Stimulated activated CD8-positive, alpha-beta memory T cell treated with anti-CD3 and anti-CD28 coated beads, Interleukin-12 subunit alpha, Interleukin-12 subunit beta, amount 100 ng/mL, for 1 hour (primary cell): ENCODE measurements at places on chromosomes 2 and 18.

GRCh38 chr2:12493031-12493513, 223.7 kb upstream of the TRIB2 start:
- no peak for DNase-seq

DNA sequence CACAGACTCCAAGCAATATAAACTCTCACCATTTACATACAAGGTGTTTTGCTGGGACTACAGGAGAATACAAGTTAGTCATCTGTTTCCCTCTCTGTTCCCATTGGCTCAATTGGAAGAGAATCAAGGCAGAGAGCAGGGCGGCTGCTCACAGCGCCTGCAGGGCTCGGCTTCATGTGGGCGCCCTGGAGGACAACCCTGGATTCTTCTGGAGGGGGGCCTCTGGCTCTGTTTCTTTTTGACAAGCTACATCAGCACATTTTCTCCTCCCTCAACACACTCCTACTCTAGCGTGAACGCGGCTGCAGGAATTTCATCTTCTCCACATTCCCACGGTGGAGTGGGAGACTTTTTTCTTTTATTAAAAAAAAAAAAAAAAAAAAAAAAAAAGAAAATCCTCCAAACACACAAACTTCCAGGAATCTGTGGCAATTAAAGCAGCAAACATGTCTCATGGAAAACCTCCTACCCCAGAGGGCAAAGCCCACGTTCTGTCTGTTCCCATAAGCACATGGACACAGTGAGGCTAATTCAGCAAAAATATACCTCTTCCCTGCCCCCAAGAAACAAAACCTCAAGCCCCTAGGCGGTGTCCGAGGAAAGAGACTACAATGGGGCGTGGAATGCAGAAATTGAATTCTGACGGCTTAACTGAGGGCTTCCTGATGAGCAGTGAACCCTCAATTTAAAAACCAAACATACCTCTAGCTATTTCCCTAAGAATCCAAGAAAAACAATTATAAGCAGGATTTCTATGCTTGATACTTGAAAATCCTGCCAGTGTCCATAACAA, 50.6 kb downstream of the PARD6G start:
- DNase-seq, result no peak

DNA sequence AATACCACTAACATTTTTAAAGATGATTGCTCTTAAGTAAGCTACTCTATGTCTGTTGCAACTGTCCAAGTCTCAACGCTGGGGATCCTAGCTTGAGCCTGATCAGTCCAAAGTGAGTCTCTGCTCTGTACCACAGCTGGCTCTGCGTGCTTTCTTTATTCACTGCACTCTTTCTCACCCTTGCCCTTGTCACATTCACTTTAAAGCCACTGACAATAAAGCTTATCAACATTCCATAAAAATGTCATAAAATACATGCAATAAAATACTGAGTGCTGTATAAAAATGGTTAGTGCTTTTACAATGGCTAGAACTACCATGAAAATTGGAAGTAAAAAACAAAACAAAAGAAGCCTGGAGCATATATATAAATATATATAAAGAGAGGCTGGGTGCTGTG, 45.5 kb upstream of the LRRTM4 start:
- no peak for DNase-seq

DNA sequence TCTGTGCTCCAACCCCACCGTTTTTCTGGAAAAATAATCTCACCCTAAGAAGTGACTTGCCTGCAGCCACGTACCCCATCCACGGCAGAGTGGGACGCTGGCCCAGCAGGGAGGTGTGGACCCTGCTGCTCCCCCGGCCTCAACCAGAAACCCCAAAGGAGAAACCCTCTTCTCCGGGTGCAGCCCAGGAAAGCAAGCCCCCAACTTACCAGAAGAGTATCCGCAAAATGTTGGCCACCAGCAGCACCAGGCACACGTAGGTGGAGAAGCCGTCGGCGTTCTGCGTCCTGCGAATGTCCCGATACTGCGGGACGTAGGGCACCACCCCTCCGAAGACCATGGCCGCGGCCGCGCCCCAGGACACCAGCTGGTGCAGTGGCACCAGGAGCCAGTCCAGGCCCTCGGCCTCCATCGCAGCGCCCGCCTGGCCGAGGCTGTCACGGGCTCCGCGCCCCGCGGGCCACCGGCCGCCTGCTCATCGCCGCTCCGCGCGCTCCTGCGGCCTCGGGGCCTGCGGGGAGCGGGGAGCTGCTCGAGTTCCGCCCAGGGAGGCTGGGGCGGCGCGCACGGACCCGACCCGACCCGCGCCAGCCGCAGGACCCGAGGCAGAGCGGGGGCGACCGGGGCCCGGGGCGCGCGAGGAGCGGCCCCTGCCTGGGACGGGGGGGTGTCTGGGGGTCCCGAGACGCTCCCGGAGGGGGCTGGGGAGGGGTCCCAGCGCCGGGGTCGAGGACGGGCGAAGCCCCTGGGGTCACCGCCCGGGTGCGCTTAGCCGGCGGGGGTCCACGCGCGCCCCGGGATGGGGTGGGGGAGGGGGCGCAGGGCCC, 725 bp downstream of the SLC66A2 start:
- DNase-seq, result no peak

GRCh38 chr2:99926986-99927385, 215.4 kb downstream of the AFF3 start:
- no peak for DNase-seq

DNA sequence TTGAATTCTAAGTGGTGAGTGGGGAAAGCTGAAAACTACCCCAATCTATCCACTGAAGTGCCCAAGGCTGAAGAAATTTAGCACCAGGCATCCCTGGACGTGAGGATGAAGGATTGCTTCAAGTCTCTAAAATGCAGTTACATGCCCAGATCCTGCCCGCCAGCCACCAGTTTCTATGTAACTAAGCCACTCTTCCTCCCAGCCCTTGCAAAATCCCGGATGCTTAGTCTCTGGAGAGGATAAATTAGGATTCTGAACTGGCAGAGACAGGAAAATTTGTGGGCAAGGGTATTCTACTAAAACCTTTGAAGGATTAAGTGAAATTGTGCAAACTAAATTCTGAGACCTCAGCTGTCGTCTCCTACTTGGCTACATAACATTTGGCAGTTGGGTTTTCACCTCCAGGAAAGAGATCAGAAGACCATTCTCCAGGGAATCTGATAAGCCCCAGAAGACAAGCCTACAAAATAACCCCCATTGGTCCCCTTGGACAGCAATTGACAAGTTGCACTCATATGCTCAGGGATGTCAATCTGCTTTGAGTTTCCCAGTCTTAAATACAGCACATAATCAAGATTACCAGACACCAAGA, 93.9 kb upstream of the CD226 start:
- DNase-seq, result no peak

GRCh38 chr2:238320648-238321281, 447 bp downstream of the TRAF3IP1 start:
- DNase-seq, result no peak

GRCh38 chr2:179525340-179525739, 260.7 kb upstream of the SESTD1 start:
- DNase-seq, result no peak

- no peak for DNase-seq
Measured at GRCh38 chr18:21660078-21660477, 44.5 kb downstream of the ABHD3 start.

- no peak for DNase-seq
Measured at GRCh38 chr18:13302457-13303225, 84.1 kb downstream of the LDLRAD4 start.

GRCh38 chr2:215410932-215411285, 25.0 kb downstream of the FN1 start:
- no peak for DNase-seq

GRCh38 chr2:236130349-236130998, 37.7 kb downstream of the GBX2 start:
- DNase-seq, result no peak
